ENCODE measurements at places on chromosomes 7 and 10.

DNA sequence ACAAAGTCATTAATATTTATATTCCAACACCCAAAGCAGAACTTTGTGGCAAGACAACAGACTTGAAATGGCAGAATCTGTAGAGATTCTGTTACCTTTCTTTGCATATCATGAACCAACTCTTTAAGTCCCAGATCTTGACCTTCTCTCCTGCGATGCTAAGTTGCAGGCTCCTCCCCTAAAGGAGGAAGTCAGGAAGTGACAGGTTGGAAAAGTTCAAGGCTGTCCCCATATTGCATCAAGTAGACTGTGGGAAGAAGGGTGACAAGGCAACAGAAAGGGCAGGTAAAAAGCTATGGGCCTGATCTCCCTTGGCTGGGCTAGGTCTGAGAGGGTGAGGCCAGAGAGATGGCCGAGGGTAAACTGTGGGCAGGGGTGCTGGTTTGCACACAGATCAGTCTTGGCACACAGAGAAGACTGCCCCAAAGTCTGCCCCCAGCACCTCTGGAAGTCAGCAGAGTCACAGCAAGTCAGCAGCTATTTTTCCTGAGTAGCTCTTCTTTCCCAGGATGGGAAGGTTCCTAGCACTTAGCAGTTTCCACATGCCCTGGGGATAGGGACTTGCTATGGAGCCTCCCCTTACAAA lies 115.1 kb downstream of the RAPGEF5 start:
- no peak for DNase-seq

- DNase-seq: no peak
Observed at GRCh38 chr7:47600199-47601118, 18.5 kb upstream of the TNS3 start.

GRCh38 chr7:92071032-92071431 lies 63.2 kb downstream of the CYP51A1 start:
- DNase-seq: no peak

DNA sequence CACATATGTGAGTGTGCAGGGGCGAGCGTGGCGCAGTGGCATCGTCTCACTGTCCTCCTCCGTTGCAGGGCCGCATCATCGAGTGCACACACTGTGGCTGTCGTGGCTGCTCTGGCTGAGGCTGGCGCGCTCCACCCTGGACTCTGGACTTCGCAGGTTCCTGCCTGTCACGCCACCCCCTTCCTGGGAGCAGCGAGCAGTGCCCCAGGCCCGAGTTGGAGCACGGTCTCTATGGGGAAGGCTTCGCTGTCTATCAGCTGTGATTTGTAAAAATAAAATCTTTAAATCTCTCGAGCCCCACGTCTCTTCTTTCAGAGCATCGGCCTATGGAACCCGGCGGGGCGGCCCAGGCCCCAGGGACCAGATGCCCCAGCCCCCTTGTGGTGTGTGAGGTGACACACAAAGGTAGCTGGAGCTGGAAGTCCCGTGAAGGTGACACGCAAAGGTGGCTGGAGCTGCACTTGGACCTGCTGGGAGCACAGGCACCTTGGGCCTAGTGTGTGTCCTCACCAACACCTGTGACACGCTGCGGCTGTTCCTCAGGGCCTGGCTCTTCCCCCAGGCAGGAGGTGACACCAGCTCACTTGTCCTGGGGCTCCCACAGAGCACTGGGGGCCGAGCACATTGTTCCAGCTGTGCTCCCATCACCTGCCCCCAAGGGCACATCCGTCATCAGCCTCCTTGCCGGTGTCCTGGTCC lies 10.7 kb downstream of the BUD31 start:
- no peak for DNase-seq

Data from NCI-H69 (cell line).